Substantia nigra (tissue), 51 donors: ENCODE measurements at places on chromosomes 13 and 19.

DNA sequence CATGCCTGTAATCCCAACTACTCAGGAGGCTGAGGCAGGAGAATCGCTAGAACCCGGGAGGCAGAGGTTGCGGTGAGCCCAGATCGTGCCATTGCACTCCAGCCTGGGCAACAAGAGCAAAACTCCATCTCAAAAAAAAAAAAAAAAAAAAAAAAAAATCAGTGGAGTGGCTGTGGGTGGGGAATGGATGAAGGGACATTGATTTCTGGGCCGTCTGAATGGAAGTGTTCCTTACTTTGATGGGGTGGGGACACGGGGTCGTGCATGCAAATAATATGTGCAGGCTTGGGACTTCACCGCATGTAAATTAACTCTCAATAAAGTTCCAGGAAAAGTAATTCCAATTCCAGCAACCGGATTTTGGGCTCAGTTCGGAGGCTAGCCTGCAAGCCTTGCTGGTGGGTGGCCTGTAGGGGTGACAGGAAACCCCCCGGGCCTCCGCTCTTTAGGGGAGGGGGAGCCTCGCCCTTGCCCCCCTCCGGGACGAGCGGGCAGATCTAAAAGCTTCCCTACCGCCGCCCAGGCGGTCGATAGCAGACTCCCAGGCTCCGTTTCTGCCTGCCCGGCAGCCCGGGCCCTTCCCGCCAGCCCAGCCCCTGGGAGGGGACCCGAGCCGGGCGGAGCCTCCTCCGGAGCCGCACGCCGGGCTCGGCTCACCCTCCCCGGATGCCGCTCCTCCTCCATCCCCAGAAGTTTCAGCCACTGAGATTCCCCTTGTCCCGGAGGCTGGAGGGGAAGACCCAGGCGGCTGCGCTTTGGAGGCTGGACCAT lies 48.0 kb upstream of the ADGRE5 start:
- DNase-seq: no peak

GRCh38 chr19:29579308-29579910 lies 26.7 kb upstream of the POP4 start:
- DNase-seq: no peak

DNA sequence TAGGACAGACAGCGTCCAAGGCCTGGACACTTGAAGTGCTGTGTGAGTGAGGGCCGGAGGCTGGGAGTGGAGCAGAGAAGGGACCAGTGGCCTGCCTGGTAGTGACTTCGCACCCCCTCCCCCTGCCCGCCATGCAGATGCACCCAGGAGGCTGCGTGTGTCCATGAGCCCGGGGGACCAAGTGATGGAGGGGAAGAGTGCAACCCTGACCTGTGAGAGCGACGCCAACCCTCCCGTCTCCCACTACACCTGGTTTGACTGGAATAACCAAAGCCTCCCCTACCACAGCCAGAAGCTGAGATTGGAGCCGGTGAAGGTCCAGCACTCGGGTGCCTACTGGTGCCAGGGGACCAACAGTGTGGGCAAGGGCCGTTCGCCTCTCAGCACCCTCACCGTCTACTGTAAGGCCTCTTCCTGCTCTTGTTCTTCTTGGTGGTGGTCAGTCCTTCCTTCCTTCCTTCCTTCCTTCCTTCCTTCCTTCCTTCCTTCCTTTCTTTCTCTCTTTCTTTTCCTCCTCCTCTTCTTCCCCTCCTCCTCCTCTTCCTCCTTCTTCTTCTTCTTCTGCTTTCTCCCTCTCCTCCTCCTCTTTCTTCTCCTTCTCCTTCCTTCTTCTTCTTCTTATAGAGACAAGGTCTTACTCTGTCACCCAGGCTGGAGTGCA lies 6.0 kb upstream of the FFAR1 start:
- no peak for DNase-seq

DNA sequence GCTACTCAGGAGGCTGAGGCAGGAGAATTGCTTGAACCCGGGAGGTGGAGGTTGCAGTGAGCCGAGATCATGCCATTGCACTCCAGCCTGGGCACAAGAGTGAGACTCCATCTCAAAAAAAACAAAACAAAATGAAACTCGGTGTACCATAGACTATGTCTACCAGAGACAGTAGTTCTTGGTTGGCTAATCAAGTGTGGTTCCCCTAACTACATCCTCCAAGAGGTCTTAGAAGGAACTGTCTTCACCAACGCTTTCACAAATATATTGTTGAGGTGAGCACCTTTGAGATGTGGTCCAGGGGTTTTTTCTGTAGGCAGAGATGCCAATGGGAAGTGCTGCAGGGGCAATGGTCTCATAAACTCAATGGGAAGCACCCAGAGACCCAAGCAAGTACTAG lies 48.0 kb downstream of the RFC3 start:
- no peak for DNase-seq

- no peak for DNase-seq
Observed at GRCh38 chr13:98263841-98264240, 86.8 kb upstream of the RNF113B start.

GRCh38 chr13:60148918-60149317 lies 14.8 kb downstream of the DIAPH3 start:
- DNase-seq: no peak

- no peak for DNase-seq
Observed at GRCh38 chr13:20451397-20451796, 74.3 kb downstream of the CRYL1 start.
